Suppressor macrophage treated with lipopolysaccharide for 4 hours (primary cell): ENCODE measurements at places on chromosomes 1 and 21.
A peak's percentile ranks its signal among the peaks of the same experiment; 100 is the strongest.

- DNase-seq: no peak
Observed at GRCh38 chr21:31629972-31630711, 29.4 kb upstream of the SOD1 start.

- DNase-seq: no peak
Observed at GRCh38 chr1:63794939-63795378, 21.1 kb downstream of the ROR1 start.

GRCh38 chr1:155026588-155026987 is 7.0 kb downstream of the DCST2 start:
- no peak for DNase-seq

DNA sequence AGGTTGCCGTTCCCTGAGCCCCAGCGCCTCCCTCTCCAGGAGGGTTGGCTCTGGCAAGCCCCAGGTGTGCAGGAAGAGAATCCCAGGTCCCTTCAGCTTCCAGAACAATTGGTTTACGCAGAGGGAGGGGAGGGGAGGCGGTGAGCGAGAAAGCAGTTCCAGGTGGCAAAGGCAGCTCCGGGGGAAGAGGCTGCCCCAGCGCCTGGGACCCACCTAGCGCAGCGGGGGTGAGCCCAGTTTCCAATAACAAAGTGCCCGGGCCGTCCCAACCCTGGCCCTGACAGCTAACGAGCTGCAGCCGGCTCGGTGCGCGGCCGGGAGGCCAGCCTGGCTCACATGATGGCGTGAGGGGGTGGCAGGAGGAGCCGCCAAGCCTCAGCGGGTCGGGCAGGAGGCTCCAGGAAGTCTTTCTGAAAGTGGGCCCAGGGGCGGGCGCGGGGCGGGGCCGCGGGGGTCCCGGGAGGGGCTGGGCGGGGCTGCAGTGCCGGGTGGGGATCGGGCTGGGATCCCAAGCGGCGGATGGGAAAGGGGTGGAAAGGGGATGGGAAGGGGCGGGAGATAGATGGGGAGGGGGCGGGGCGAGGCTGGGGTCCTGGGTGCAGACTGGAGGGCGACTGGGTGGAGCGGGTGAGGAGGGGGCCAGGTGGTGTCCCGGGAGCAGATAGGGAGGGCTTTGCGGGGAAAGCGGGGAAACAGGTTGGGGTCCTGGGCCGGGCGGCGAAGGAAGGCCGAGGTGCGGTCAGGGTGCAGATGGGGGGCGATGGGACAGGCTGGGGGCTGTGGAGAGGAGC is 22.8 kb downstream of the DHRS3 start:
- DNase-seq: peak; percentile 56

GRCh38 chr1:154157520-154158306 is 2.8 kb upstream of the NUP210L start:
- peak; percentile 46 for DNase-seq

- DNase-seq: peak; percentile 69
Observed at GRCh38 chr1:247402120-247402675, 13.8 kb upstream of the NLRP3 start.

DNA sequence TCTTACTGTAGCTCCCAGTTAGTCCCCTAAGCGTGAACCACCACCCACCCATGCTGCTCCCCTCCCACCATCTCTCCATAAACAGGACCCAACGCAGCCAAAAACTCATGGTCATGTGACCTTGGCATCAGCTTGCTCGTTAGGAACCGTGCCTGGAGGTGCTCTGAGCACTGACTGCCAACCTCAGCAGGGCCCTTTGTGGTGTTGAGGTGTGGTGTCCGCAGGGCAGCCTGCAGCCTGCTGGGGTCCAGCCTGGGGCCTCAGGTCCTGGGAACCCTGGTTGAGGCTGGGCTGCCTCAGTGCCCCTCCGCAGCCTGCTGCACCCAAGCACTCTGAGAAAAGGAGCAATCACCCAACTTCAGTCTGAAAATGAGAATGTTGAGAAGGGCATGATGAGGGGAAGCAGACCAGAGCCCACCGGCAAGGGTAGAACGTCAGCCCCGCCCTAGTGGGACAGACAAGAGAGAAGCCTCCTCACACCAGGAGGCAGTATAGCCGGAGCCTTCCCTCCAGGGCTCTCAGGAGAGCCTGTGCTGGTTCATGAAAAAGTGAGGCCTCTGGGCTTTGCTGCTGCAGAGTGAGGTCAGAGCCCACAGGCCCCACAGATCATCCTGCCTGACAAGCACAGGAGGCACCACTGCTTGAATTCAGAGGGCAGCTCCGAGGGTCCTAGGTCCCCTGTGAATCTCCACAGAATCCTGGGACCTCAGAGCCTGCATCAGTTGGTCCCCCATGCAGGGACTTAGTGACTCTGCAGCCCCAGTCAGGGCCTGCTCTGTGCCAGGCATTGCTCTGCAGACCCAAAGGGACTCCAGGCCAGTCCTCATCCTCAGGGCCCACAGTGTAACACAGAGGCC is 4.9 kb upstream of the COL6A2 start:
- no peak for DNase-seq

DNA sequence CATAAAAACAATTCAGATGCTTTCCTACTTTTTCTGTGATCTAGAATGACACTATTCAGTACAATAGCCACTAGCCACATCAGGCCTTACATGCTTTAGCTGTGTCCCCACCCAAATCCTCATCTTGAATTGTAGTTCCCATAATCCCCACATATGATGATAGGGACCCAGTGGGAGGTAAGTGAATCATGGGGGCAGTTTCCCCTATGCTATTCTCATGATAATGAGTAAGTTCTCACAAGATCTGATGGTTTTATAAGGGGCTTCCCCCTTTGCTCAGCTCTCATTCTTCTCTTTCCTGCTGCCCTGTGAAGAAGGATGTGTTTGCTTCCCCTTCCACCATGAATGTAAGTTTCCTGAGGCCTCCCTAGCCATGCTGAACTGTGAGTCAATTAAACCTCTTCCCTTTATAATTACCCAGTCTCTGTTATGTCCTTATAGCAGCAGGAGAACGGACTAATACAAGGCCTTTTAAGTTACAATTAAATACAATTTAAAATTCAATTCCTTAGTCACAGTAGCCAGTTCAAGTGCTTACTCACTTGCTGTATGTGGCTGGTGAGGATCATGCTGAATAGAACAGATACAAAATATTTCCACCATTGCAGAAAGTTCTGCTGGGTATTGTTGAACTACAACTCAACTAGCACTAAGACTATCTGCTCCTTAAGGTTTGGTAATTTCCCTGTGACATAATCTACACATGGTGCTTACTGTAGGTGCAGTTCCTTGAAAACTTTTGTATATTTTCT is 106.7 kb downstream of the SCMH1 start:
- DNase-seq: peak; percentile 23

DNA sequence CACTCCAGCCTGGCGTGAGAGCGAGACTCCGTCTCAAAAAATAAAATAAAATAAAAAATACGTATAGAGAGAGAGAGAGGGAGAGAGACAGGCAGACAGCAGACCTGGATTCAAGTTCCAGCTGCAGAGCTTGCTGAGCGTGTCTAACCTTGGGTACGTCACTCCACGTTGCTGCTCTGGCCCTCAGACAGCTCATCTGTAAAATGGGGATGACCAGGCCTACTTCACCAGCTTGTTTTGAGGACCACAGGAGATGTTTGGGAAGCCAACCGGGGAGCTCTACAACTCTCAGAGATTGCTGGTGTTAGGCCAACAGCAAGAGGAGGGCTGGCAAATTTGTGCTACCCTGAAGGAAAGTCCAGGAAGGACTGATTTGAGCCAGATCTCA is 499 bp upstream of the TRAF5 start:
- DNase-seq: no peak

GRCh38 chr1:242402956-242403355 is 121.5 kb downstream of the PLD5 start:
- DNase-seq: no peak

DNA sequence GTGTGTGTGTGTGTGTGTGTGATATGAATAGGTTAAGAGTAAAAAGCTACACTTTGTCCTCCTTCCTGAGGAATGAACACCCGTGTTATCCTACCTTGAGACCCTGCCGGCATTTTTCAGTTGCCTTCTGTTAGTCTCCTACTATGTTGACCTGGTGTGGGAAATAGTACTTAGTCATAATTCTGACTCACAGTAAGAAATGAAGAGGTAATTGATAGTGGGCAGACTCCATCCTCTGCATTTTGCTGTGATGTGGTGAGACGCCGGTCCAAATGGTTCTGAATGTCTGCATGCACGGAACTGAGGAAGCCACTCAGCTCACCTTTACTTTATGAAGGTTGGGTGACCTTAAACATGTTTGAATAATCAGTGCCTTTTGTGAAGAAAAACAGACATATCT is 12.6 kb downstream of the CD101 start:
- DNase-seq: no peak

GRCh38 chr1:155729031-155729898 is 40.4 kb downstream of the DAP3 start:
- peak; percentile 64 for DNase-seq
